Endothelial cell (in vitro differentiated cells): ENCODE measurements at places on chromosomes 4 and X.

DNA sequence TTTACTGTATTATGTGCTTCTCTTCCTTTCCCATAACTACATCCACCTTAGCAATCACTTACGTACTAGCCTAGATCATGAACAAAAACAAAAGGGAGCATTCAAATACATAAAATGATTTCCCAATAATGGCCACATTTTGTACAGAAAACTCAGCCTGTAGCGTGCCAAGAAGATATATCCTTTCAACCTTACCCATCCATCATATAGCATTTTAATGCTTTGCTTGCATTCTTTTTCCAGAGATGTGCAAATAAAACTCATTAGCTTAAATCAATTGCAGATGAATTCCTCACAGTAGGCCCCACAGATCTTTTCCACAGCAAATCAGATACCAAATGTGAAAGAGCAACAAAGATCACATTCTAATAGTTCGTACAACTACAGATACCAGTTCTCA lies 20.8 kb downstream of the GRSF1 start:
- no peak for DNase-seq

DNA sequence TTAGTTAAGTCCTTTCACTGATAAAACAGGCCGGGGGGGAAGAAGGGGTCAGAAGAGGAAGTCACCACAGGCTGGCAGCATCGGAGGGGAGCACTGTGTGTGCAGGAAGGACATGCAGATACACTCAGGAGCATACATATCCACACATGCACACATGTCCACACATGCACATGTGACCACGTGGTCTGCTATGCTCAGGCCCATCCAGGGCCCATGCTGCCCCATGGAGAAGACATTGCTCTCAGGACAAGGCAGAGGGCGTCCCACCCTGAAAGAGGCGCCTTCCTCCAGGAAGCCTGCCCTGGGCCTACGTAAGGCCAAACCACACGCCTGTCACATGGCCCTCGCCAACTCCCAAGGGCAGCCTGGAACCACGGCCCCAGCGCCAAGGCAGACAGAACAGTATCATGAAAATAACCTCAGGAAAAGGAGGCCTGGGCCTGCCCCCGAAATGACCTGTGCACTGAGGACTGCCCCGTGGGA lies 15.8 kb downstream of the WDR1 start:
- DNase-seq, result no peak

- no peak for DNase-seq
Observed at GRCh38 chr4:123877551-123877950, 481.0 kb downstream of the SPRY1 start.

- DNase-seq, result no peak
Observed at GRCh38 chr4:17584521-17585213, 7.7 kb downstream of the LAP3 start.

DNA sequence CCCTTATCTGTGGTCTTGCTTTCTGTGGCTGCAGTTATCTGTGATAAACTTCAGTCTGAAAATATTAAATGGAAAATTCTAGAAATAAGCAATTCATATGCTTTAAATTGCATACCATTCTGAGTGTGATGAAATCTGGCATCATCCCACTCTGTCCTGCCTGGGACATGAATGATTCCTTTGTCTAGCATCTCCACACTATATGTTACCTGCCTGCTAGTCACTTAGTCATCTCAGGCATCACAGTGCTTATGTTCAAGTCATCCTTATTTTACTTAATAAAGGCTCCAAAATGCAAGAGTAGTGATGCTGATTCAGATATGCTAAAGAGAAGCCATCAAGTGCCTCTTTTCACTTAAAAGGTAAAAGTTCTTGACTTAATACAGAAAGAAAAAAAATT lies 14.3 kb upstream of the RAB9B start:
- no peak for DNase-seq

DNA sequence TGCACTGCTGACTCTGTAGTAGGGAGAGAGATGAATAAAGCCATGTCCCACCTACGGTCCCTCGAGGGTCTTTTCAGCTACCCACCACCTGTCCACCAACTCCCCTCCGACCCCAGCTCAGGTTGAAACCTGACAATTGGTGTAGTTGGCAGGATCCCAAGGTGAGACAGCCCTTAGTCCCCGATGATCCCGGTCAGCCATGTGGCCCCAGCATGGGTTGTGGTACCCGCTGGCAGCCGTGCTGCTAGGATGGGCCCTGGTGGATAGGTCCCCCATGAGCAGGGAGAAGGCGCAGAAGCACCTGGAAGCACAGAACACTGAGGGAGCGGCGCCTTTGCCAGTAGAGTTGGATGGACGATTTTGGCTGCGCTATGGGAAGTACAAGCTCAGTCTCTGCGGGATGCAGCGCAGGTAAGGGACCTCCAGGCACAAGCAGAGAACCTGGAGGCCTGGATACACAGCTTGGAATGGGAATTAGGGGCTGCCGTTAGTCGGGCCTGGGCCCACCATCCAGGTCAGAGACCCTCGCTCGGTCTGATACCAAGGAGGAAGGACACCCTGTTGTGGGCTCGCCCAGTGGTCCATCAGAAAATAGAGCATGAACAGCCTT lies 694.6 kb upstream of the AGA start:
- DNase-seq, result no peak

- no peak for DNase-seq
Observed at GRCh38 chr4:187814737-187815465, 180.7 kb upstream of the ZFP42 start.

DNA sequence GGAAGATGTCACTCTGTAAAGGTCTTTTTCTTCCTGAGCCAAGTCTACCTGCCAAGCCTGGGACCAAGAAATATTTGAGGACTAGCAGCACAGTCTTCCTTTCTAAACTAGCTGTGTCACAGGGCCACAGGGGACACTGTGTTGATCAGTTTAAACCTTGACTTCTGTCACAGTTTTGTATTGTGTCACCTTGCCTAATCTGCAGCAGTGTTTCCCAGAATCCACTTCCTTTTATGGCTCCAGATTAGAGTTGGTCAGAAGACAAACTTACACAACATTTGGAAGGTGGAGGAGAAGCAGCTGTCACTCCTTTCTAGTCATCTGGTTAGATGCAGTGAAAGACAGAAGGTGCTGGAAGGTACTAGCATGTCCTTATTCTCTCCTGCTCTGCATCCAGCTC lies 143.1 kb upstream of the BCOR start:
- DNase-seq, result no peak

- no peak for DNase-seq
Observed at GRCh38 chrX:15948318-15948660, 93.7 kb upstream of the AP1S2 start.

DNA sequence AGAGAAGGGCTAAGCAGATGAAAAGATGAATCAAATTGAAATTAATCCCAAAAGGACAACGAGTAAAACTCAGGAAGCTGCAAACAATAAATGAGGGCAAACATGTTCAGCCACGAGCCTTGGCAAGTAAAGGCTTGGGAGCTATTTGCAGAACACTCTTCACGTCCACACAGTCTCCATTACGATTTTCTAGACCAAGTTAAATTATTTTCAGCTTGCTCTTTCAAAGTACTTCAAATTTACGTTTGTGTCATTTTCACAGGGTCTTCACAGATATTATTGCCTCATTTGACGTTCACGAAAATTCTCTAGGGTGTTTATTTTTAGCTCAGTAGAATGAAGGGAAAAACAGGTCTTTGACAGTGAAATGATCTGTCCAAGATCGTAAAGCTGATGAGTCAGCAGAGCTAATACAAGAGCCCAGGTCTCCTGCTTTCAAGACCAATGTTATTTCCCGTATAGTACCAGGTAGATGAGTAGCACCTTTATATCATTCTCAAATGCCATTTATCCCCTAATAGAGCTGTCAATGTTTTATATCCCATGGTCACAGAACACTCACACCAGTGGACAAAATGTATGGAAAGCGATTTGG lies 20.9 kb downstream of the KLB start:
- DNase-seq, result no peak

- DNase-seq, result no peak
Observed at GRCh38 chr4:111937368-111937767, 207.9 kb upstream of the FAM241A start.

GRCh38 chr4:144185086-144185485 lies 44.6 kb upstream of the GYPA start:
- DNase-seq, result no peak

GRCh38 chrX:78831523-78831922 lies 84.0 kb downstream of the LPAR4 start:
- DNase-seq, result no peak

DNA sequence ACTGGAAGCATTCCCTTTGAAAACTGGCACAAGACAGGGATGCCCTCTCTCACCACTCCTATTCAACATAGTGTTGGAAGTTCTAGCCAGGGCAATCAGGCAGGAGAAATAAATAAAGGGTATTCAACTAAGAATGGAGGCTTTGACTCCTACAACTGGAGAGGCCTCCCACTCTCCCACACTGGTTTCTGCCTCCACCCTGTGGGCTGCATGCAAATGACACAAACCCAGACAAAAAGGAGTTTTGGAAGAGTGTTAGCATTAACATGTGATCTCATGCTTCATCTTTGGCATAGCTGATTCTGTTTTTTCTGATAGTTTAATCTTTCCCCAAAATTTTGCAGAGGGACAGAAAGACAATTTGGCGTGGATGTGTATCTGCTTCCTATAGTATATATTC lies 80.8 kb upstream of the IQCM start:
- peak; percentile 23 for DNase-seq

DNA sequence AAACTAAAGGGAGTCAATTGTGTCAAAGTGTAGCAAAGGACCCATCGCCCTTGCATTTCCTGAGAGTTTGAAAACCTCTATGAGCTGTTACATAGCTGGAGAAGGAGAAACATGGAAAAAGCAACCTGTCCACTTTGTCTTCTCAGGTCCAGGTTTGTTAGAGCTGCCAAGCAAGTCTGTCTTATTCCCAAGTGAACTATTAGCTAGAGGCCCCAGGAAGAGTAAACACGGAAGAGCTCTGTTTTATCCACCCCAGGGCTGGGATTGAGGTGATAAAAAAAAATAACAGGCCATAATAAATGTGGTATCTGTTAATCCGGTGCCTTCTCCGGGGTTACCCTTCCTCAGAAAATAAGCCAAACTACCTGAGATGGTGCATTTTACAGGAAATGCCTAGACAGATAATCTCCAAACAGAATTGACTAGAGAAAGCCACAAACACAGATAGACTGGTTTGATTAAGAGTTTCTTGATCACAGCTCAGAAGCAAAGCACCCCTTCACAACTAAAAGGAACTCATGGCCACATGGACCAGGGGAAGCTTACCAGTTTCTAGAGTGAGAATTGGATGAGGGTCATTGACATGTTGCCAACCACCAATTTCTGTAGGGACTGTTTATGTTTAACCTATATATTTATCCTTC lies 35.9 kb upstream of the RELL1 start:
- DNase-seq, result no peak

DNA sequence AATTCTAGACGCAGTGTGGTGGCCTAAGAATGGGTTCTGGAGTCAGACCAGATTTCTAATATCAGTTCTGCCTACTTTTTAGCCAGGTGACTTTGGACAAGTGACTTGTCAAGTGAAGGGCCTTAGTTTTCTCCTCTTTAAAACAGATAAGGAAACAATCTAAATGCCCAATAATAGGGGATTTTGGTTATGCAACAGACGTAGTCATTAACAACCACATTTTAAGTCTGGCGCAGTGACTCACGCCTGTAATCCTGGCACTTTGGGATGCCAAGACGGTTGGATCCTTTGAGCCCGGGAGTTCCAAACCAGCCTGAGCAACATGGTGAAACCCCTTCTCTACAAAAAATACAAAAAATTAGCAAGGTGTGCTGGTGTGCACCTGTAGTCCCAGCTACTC lies 2.1 kb upstream of the ZMYM3 start:
- no peak for DNase-seq

GRCh38 chr4:149766135-149766534 lies 49.5 kb downstream of the IQCM start:
- DNase-seq, result no peak

DNA sequence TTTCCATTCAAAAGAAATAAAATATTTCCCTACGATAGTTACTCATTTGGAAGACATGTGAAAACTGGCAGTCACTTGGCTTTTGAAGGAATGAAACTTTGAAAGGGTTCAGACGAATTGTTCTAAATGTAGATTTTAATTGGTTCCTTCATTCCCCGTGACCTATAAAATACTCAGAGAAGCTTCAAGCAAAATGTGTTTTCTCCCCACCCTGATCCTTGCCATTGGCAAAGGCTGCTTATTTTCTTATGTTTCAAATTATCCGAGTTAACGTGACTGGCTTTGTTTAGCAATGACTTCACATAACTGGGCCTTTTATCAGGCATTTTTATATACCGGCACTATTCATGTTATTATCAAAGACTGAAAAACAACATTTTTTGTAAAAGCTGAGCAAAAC lies 204.1 kb upstream of the NEIL3 start:
- no peak for DNase-seq

DNA sequence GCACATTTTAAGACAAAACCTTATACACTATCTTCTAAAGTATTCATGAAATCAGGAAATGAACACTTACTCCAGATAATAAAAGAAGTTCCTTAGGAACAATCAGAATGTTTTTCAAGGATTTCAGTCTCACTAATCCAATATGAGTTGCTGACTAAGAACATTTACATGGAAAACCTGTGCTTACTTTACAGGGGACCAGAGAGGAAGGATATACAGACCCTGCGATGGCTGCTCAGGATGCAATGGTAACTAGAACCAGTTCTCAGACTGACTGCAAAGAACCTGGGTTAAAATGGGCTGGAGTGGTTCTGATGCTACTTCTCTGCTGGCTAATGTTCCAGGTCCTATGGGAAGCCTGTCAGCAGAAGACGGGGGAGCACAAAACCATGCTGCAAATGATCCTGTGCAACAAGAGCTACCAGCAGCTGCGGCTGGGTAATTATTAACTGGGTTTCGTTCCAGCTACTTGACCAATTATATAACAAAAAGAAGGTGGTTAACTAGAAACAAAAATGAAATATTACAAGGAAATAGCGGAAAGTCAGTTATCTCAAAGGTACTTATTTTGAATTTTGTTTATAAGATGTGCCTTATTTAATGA lies 85.3 kb downstream of the ANXA10 start:
- DNase-seq, result no peak

- DNase-seq, result no peak
Observed at GRCh38 chr4:148495463-148495862, 53.2 kb upstream of the NR3C2 start.

DNA sequence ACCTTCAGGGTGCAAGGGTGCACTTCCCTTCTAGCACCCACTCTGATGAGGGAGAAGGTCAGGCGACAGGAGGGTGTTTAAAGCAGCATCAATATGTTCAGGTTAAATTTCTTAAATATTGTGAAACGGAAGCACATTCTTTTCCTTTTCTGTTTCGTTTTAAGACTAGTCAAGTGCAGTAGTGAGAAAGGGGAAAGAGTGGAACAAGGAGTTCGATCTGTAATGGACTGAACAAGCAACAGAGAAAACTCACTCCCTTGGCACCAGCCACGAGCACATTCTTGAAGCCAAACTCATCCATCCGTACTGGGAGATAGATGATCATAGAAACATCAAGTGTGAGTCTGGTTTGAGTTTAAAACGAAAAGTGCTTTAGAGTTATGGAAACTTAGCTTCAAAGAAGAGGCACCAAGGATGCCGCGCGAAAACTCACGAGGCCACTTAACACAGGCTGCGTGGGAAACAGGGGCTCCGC lies 815 bp downstream of the FAM53A start:
- no peak for DNase-seq
